ENCODE measurements at places on chromosomes 11 and 22. TPM values are rescaled to one million over a fixed set of nuclear protein-coding genes. Genes with fewer than 3 reads are reported as not detected.

OR4A16 gene
- not detected for total RNA-seq

OR8D1 gene
- not detected for total RNA-seq

FKBP2 gene
- total RNA-seq, result 31.1 TPM

CREBZF gene
- 49.2 TPM for total RNA-seq

ALG9 gene
- total RNA-seq, result 36.8 TPM

MMP8 gene
- under 0.01 TPM for total RNA-seq

RAB3IL1 gene
- total RNA-seq, result 20.3 TPM

OR51B5 gene
- total RNA-seq, result not detected

FREY1 gene
- total RNA-seq, result 1.8 TPM

MAPK8IP2 gene
- 0.36 TPM for total RNA-seq

GRCh38 chr11:20444535-20444934 lies 57.0 kb downstream of the PRMT3 start:
- no peak for DNase-seq
- no peak overlapping the region for H3K27ac ChIP-seq

DNA sequence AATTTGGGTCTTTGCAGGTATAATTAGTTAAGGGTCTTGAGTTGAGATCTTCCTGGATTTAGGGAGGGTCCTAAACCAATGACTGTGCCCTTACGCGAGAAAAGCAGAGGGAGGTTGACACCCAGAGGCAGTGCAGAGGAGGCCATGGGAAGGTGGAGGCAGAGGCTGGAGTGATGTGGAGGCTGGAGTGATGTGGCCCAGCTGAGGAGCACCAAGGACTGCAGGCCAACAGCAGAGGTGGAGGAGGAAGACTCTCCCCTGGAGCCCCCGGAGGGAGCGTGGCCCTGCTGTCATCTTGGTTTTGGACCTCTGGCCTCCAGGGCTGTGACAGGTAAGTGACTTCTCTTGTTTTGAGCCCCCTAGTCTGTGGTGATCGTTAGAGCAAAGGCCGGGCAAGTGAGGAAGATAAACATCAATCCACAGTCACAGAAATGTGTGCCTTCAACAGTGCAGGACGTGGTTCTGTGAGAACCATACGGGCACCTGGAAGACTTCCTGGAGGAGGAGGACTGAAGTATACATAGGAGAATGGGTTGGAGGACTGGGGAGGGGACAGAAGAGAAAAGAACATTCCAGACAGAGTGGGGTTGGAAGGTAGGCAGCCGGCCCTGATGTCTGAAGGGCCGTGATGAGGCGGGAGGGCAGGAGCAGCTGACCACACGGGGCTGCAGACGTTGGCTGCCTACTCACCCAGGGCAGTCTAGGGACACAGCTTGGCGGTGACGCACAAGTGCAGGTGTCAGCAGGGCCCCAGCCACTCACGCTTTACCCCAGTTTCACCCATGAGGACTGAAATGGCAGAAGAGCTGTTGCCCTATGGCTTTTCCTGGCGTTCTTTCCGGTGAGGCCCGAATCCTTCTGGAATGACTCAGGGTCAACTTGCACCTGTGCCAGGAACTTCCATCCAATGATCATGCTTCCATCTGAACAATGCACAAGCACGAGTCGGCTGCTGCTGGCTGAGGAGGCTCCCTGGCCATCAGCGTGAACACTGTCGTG lies 270.2 kb downstream of the CTTN start:
- peaks cover 10% of the 10 kb centered on the region for H3K27me3 ChIP-seq
- peak; percentile 87 for DNase-seq
- no peaks in the 10 kb centered on the region for H3K36me3 ChIP-seq
- no peak overlapping the region for H3K4me3 ChIP-seq

GRCh38 chr11:114193730-114194679 lies 102.2 kb upstream of the NNMT start:
- H3K27ac ChIP-seq, result no peak overlapping the region
- peaks cover 12% of the 10 kb centered on the region for H3K4me1 ChIP-seq
- H3K36me3 ChIP-seq, result no peaks in the 10 kb centered on the region
- H3K27me3 ChIP-seq, result no peaks in the 10 kb centered on the region

GRCh38 chr11:14619603-14620531 lies 23.7 kb upstream of the PDE3B start:
- H3K4me3 ChIP-seq, result no peak overlapping the region
- H3K4me1 ChIP-seq, result no peaks in the 10 kb centered on the region
- no peaks in the 10 kb centered on the region for H3K27me3 ChIP-seq
- no peak overlapping the region for H3K27ac ChIP-seq
- DNase-seq, result no peak
- no peaks in the 10 kb centered on the region for H3K36me3 ChIP-seq

- no peaks in the 10 kb centered on the region for H3K36me3 ChIP-seq
- H3K27ac ChIP-seq, result no peak overlapping the region
- H3K4me3 ChIP-seq, result no peak overlapping the region
- no peak for DNase-seq
- peaks cover 47% of the 10 kb centered on the region for H3K4me1 ChIP-seq
- H3K27me3 ChIP-seq, result no peaks in the 10 kb centered on the region
These were observed 38.5 kb upstream of the APLNR start for GRCh38 chr11:57275582-57275981.

DNA sequence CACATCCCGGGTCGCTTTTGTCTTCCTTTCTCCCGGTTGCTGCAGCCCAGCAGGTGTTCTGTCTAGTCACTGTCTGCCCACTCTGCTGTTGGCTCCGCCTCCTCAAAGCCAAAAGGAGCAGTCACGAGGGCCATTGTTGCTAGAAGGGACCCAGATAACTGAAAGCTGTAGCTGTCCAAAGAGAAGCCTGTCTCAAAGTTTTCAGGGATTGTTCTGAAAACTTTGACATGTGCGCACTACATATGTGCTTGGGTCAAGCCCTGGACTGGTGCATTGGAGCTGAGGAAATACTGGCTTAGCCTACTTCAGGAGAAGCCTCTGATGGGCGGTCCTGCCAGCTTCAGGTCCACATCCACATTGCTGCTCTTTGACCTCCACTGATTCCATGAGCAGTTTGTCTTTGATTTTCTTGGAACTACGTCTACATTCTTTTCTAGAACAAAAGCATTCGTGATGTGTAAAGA lies 8.8 kb upstream of the OR2AT4 start:
- no peak overlapping the region for H3K4me3 ChIP-seq
- no peak for DNase-seq
- H3K4me1 ChIP-seq, result peaks cover 25% of the 10 kb centered on the region
- H3K36me3 ChIP-seq, result no peaks in the 10 kb centered on the region
- no peaks in the 10 kb centered on the region for H3K27me3 ChIP-seq

DNA sequence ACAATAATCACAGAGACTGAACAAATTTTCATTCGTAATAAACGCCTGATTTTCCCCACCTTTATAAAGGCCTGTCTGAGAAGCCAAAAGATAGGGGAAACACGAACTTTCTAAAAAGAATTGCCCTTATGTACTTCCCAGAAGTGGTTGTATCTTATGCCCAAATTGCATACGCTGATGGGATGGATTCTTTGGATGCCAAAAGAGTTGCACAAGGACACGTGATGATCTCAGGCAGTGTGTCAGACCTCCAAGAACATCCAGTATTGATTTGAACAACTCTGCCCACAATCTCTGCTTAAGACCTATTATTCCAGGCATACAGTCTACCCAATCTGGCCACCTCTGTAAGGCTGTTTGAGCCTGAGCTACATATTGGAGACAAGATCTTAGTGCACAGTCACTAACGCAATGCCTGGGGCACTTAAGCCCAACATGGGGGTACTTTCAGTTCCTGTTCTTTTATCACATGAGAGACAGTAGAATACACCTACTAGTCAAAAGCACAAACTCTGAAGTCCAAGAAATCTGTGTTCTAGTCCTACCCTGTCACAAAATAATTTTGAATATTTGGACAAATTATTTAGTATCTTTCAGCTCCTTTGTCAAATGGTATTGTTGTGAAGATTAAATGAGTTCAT lies 38.9 kb downstream of the OR10A6 start:
- H3K27ac ChIP-seq, result peak overlapping the region; percentile 76
- no peaks in the 10 kb centered on the region for H3K36me3 ChIP-seq
- no peak for DNase-seq
- H3K27me3 ChIP-seq, result no peaks in the 10 kb centered on the region
- peak overlapping the region; percentile 17 for H3K4me3 ChIP-seq
- H3K4me1 ChIP-seq, result peaks cover 31% of the 10 kb centered on the region

GRCh38 chr22:21589396-21589795 lies 21.9 kb downstream of the UBE2L3 start:
- H3K27me3 ChIP-seq, result no peaks in the 10 kb centered on the region
- DNase-seq, result no peak
- H3K27ac ChIP-seq, result peak overlapping the region; percentile 33
- peaks cover 18% of the 10 kb centered on the region for H3K36me3 ChIP-seq
- H3K4me1 ChIP-seq, result peaks cover 18% of the 10 kb centered on the region

DNA sequence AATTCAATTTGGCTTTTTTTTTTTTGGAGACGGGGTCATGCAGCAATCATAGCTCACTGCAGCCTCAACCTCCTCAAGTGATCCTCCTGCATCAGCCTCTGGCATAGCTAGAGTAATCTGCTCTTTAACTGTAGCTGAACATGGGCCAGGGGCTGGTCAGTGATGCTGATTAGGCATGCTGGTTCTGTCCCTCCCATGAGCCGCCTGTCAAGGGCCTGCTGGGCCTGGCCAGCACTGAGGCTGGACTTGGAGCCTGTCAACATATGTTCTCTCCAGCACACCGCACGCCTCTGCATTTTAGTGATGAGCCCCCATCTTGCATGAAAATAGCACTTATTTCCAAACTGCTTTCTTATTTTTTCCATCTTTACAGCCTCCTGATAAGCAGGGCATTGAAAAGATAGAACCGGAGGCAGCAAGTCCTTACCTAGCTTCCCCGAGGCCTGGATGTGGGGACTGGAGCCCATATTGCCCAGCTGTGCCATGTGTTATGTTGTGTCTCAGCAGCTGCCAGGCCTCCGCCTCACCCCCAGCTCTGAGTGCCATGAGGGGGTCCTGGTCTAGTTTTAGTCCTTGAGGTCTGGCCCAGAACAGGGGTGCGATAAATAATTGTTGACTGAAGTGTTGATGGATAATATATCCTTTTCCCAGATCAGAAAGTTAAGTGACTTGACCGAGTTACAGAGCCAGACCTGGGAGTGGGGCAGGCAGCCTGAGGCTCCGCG lies 80.0 kb downstream of the CTTN start:
- no peak overlapping the region for H3K4me3 ChIP-seq
- H3K36me3 ChIP-seq, result no peaks in the 10 kb centered on the region
- peaks cover 12% of the 10 kb centered on the region for H3K4me1 ChIP-seq

- no peaks in the 10 kb centered on the region for H3K4me1 ChIP-seq
- no peak overlapping the region for H3K4me3 ChIP-seq
- no peak for DNase-seq
- H3K27ac ChIP-seq, result no peak overlapping the region
- H3K36me3 ChIP-seq, result peaks cover 5% of the 10 kb centered on the region
These were observed 48.2 kb downstream of the ST3GAL4 start for GRCh38 chr11:126403658-126404057.

DNA sequence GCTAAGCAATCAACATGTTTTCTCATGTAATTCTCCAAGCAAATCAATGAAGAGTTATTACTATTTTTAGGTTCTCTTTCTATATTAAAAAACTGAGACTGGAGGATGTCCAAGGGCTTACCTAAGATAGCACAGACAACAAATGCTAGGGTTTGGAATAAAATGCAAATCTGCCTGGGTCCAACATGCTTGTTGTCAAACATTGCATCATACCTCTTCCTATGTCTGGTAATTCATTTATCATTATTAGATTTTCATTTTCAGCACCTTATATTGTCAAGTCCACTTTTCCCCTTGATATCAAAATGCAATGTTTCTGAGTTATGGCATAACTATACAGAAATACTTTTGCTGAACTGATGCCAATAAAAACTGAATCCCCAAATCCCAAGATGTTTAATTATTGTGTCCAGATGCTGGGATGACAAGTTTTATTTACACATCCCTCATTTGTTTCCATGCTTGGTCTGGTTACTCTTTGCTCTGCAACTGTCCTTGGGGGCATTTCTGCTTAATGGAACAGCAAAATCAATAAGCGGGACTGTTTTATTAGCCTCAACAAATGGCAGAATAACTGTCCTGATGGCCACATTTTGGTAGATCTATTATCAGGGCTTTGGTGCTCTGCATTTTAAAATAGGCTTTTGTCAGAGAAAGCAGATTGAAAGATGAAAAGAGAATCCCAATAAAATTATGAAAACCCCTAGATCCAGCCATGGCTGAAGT lies 86.0 kb downstream of the C11orf87 start:
- DNase-seq, result no peak
- H3K4me1 ChIP-seq, result no peaks in the 10 kb centered on the region
- no peak overlapping the region for H3K4me3 ChIP-seq
- H3K27me3 ChIP-seq, result no peaks in the 10 kb centered on the region
- H3K27ac ChIP-seq, result no peak overlapping the region

DNA sequence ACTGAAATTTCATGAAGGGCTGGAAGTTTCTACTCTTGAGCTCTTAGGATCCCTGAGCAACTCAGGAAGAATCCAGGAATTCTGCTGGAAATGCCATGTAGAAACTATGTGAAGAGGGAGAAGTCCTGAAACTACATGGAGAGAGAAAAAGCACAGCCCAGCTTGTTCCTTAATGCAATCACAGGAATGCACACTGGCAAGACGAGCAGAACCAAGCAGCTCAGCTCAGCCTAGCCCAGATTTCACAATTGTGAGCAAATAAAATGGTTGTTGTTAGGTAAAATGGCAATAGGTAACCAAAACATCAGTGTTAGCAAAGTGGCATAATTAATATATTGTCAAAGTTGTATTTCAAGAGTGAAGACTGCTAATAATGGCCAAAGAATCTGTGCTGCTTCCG lies 28.1 kb downstream of the ZNF214 start:
- H3K36me3 ChIP-seq, result no peaks in the 10 kb centered on the region
- peak overlapping the region; percentile 62 for H3K27ac ChIP-seq
- no peaks in the 10 kb centered on the region for H3K27me3 ChIP-seq
- peaks cover 24% of the 10 kb centered on the region for H3K4me1 ChIP-seq
- peak; percentile 36 for DNase-seq
- H3K4me3 ChIP-seq, result no peak overlapping the region

GRCh38 chr11:102111011-102111786 lies 952 bp downstream of the YAP1 start:
- peak overlapping the region; percentile 98 for H3K27ac ChIP-seq
- peaks cover 9% of the 10 kb centered on the region for H3K36me3 ChIP-seq
- peak overlapping the region; percentile 94 for H3K4me3 ChIP-seq
- peak; percentile 94 for DNase-seq
- no peaks in the 10 kb centered on the region for H3K27me3 ChIP-seq
- H3K4me1 ChIP-seq, result peaks cover 34% of the 10 kb centered on the region

DNA sequence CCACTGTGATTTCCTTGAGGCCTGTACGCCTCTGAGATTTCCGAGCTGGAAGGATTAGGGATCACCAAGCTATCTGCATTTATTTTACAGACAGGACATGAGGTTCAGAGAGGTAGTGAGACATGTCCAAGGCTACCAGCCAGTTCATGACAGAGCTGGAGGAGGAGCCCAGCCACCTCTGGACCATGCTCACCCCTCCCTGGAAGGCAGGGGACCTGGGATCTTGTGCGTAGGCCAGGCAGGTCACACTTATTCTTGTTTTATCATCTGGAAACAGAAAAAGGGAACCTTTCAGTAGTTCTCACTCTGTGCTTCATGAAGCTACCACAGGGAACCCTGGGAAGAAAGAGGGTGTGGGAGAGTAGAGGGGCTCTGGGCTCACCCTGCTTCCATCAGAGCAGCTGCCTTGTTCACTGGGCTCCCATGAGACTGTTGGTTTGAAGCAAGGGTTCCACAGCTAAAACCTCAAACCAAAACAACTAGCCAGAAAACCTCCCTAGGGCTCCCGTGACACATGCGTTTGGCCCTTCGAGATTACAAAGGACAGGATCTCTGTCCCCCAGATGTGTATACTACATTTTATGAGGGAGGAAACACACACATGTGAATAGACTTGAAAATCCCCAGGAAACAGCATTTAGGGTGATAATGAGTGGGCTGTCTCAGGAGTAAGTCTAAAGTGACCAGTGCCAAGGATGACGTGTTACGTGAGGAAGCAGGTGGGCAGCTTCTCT lies 106.4 kb downstream of the DSCAML1 start:
- no peak overlapping the region for H3K27ac ChIP-seq
- peaks cover 20% of the 10 kb centered on the region for H3K27me3 ChIP-seq
- no peak overlapping the region for H3K4me3 ChIP-seq
- H3K4me1 ChIP-seq, result no peaks in the 10 kb centered on the region
- no peaks in the 10 kb centered on the region for H3K36me3 ChIP-seq

All from osteoblast (primary cell).